Sciatic nerve (tissue), 2 donors: ENCODE measurements at places on chromosomes 13 and 19.

DNA sequence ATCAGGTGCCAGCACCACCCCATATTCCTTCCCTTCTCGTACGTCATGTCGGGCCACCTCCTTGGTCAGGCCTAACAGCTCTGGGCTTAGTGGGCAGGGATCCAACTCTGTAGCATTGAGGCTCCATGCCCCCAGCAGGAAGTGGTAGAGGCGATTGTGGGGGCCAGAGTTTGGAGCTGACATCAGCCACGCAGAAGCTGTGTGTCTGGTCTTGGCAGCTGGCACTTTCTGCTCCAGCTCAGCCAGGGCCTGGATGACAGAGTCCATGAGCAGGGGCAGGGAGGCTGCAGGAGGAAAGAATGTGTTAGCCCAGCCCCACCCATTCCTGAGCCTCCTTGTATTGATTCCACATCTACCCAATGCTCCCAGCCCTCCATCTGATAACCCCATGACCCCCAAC is 3.0 kb downstream of the PGLYRP2 start:
- DNase-seq = peak; percentile 36

GRCh38 chr19:4390567-4391305 is 9.6 kb downstream of the SH3GL1 start:
- DNase-seq = no peak

- no peak for DNase-seq
These were observed at the start of gene KLF16 for GRCh38 chr19:1863328-1863637. TSS of gene KLF16 (minus strand) at chr19:1863579. CDS start at chr19:1863497, 82 bp downstream.

DNA sequence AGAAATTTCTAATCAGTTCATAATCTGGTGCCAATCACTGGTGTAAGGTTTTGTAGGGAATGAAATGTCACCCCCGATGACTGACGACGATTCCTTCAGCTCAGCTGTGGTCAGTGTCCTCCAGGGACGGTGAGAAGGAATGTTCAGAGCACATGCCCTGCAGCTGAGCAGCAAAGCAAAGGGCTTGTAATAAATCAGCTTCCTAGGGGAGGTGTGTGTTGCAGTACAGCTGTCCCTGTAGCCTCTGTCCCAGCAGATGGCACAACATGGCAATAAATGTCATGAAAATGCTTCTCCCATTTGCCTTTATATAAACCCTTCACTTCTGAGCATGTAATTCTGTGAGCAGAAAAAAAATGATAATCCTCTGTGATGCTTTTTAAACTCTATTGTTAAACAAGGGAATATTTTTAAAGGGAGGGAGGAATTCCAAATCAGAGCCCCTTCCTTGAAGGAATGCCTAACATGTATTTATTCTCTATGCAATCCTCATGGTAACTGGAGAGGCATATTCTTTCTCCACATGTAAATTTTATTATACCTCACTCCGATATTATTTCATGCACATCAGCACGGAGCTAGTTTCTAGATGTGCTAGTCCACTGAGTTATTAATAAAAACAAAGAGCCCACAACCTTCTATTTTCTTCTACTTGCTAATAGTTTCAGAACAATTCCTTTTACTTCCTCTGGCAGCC is 102.5 kb downstream of the FAM216B start:
- no peak for DNase-seq

GRCh38 chr13:54402495-54402894 is 1373.9 kb downstream of the OLFM4 start:
- no peak for DNase-seq

DNA sequence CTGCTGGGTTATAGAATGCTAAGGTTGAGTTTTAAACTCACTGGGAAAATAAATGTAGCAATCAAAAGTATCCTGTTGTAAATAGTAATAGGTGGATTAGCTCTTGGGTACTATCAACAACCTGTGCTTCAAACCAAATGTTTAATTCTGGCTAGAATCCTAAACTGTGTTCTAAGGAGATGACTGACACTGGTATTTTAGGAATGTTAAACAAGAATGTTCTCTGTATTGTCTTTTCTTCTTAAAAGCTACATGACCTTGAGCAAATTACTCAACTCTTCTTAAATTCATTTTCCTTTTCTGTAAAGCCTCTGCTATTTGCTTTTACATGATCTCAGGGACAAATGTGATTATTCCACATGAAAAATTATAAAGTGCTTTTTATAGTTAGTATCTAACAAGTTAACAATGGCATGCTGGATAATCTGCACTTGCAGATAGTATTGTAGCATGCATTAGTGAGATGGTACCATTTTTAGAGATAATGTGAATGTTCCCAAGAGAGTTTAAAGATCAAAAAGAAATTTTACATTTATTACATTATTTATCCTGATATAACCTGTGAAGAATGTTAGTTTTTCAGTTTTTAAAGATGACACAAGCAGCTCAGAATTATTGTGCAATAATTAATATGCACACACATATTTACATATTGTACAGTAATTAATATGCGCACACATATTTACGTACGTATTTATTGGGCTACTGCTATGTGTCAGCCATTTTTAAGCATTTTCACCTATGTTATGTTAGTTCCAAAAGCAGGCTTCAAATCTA is 13.6 kb upstream of the EPSTI1 start:
- no peak for DNase-seq

DNA sequence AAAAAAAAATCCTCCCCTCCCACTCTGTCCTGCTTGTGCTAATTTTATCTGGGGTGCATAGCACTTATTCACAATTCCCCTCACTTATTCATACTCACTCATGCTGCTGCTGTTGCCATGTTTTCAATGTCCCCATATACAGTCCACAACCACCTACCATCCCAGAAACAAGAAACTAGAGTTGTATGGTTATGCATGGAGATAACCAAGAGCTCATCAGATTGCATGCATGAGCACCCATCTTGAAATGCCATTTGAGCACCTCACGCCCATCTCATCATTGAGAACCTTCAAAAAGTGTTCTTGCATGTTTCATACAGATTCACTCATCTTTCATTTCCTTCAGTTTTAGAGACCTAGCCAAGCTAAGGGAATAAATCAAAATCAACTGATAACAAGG is 15.1 kb upstream of the N4BP2L2 start:
- DNase-seq = no peak

DNA sequence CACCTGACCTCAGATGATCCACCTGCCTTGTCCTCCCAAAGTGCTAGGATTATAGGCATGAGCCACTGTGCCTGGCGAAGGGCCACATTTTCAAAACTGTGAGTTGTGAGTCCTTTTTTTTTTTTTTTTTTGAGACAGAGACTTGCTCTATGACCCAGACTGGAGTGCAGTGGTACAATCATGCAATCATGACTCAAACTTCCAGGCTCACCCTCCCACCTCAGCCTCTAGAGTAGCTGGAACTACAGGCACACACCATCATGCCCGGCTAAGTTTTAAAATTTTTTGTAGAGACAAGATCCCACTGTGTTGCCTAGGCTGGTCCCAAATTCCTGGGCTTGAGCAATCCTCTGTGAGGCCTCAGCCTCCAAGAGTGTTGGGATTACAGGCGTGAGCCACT is 3.8 kb upstream of the MYPOP start:
- no peak for DNase-seq
